ENCODE measurements at places on chromosomes 5 and 9. TPM values are rescaled to one million over a fixed set of nuclear protein-coding genes. Genes with fewer than 3 reads are reported as not detected.

GRCh38 chr9:93645149-93645889 is 68.9 kb downstream of the PHF2 start:
- DNase-seq, result no peak

GRCh38 chr5:118043531-118043930 is 944.8 kb downstream of the DTWD2 start:
- DNase-seq, result no peak

DNA sequence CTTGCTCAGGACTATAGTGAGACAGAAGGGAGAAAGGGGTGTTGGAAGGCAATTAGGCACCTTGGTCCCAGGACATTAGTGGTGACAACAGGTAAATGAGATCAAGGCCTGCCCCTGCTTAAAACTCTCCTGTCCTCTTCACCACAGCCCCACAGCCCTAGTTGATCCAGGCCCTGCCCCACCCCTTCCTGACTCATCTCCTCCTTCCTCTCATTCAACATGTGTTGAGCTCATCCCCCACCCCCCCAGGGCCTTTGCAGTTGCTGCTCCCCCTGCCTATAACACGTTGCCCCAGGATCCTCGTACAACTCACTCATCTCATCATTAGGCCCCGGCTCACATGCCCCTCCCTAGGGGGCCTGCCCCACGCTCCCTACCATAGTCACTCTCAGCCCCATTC is 66.8 kb downstream of the TSPAN17 start:
- no peak for DNase-seq

DNA sequence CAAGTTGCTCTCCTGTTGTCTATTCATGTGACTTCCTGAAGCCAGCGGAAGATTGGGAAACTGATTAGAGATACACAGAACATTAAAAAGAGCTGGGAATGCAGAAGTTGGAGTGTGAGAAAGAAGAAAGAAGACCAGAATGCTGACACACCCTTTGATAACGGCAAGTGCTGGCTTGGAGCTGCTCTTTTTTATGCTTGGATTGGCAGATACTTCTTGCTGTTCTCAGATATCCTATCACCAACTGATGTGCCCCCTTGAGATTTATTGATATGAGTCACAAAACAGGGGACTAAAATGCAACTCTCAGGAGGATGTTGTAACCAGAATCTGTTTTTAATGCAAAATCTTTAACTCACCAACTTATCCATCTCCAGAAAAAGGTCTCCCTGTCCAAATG is 56.0 kb upstream of the ASTN2 start:
- DNase-seq, result no peak

DNA sequence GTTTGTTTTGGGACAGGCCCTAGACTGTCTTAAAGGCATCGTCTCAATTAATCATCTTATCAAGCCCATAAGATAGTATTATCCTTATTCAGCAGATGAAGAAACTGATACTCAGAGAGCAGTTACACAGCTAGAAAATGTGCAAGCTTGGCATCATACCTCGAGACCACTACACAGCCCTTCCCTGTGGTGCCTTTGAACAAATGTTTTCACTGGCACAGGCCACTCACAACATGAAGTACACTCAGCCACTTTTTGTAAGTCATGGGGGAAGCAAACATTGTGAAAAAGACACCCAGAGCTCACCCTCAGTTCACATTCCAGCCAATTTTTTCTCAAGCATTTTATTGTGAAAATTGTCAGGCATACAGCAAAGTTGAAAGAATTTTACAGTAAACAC is 122.5 kb downstream of the WDR41 start:
- no peak for DNase-seq

The RPL37 gene
- total RNA-seq, result 96.9 TPM

- DNase-seq, result no peak
These were observed 549.0 kb upstream of the ZNF608 start for GRCh38 chr5:125295405-125295872.

The MARCHF3 gene
- 6.1 TPM for total RNA-seq

GRCh38 chr9:33623658-33624586 is 99.9 kb downstream of the ANKRD18B start:
- DNase-seq, result peak; percentile 83

DNA sequence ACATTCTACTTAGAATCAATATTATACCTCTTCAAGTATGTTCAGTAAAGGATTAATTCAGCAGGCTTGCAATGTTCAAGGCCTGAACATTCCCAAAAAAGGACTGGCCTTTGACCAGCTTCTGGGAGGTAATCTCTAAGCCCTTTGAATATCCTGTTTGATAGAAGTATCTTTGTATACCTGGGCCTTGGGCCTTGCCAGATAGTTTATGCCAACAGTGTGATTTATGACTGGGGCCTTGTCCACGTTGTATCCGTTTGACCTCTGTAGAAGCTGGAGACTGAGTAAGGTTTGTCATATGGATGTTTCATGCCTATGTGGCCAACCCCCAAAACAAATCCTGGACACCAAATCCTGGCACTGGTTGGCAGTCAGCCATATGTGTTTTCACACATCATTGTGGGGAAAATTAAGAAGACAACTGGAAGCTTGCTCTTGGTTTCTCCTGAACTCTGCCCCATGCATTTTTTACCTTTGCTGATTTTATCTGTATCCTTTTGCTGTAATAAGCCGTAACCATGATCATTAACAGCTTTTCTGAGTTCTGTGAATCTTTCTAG is 92.1 kb downstream of the RMI1 start:
- no peak for DNase-seq

- DNase-seq, result peak; percentile 27
These were observed 113.8 kb downstream of the TMC1 start for GRCh38 chr9:72635197-72635596.

DNA sequence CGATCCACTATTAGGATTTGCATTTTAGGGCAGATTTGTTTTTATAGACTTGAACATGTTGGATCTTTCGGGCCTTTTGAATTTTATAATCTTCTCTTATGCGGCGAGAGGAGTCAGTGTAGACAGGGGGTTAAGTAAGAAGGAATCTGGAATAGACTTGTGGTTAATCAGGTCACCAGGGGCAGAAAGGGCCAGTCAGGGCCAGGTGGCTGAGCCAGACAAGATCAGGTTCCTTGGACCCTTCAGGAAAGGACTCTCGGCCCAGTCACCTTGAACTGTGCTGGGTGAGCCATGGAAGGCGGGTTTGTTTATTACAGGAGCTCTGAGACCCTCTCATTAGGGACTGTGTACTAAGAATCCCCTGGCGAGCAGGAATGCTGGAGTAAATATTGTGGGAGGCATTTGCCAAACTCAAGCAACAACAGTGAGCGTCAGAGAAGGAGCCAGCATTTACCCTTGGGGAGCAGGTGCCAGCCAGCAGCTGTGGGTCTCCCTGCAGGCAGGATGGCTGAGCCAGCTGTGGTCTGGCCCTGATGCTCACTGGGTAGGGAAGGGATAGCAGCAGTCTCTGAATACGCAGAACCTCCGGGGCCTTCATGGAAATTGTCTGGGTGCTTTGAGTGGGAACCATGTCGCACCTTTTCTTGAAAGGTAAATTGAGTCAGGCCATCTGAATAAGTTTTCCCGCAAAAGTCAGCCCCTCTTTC is 79.2 kb downstream of the UBE2QL1 start:
- DNase-seq, result no peak

Measured in neural progenitor cell (in vitro differentiated cells).